ENCODE measurements at places on chromosomes 16 and 17.
A peak's percentile ranks its signal among the peaks of the same experiment; 100 is the strongest.

DNA sequence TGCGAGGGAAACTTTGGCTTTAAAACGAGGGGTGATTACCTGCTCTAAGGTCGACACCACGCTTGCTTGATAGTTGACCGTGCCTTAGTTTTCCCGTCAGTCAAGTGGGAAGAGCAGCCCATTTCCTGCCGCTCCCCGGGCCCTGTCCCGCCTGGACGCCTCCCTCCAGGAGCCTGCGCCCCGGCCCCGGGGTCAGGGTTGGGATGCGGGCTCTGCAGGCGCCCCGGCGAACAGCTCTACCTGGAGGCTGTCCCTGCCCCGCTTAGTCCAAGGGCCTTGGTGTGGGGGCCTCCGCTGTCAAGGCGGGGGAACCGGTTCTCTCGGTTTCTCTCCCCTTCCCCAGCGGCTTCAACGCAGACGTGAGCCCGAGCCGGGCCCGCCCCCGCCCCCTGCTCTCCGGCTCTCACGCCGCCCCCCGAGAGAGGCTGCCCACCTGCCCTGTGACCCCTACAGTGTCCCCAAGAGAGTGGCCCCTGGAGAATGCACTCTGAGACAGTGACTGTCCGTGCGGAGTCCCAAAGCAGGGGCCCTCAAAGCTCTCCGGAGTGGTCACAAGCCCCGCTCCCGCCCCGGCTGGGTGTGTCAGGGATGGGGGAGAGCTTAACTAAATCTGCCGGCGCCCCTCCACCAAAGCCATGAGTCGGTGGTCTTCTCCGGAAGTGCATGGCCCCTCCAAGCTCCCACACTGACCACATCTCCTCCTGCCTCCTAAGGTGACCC, 117.4 kb upstream of the SMURF2 start:
- no peak for DNase-seq

DNA sequence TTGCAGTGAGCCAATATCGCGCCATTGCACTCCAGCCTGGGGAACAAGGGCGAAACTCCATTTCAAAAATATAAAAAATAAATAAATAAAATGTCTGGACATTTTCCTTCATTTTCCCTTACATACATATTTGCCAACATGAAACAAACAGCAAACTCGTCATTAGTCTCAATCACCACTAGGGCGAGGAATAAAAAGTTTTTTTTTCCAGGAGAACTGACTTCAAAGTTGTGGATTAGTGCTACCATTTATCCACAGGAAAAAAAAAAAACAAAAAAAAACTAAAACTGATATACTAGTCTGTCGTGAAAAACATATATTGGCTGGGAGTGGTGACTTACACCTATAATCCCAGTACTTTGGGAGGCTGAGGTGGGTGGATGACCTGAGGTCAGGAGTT, 77.0 kb upstream of the MTMR4 start:
- DNase-seq: no peak

GRCh38 chr16:50957056-50957455, 194.0 kb downstream of the SALL1 start:
- no peak for DNase-seq

- DNase-seq: no peak
Observed at GRCh38 chr17:70119545-70119944, 44.5 kb downstream of the KCNJ16 start.

DNA sequence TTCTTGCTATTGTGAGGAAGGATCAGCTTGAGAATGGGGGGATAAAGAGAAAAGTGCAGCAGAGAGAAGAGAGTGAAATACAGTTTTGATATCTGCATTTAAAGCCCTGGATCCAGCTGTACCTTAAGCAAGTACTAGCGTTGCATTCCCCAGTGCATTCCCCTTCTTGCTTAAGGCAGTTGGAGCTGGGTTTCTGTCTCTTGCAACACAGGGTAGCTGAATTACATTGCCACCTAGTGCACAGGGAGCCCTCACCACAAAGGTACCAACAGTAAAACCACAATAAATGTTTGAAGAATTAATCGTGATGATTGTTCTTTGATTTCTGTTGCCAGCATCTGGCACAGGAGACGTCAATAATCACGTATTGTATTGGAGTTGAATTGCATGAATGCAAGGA, 588.7 kb downstream of the RBFOX1 start:
- no peak for DNase-seq

GRCh38 chr16:17773698-17774101, 302.9 kb upstream of the XYLT1 start:
- DNase-seq: no peak

DNA sequence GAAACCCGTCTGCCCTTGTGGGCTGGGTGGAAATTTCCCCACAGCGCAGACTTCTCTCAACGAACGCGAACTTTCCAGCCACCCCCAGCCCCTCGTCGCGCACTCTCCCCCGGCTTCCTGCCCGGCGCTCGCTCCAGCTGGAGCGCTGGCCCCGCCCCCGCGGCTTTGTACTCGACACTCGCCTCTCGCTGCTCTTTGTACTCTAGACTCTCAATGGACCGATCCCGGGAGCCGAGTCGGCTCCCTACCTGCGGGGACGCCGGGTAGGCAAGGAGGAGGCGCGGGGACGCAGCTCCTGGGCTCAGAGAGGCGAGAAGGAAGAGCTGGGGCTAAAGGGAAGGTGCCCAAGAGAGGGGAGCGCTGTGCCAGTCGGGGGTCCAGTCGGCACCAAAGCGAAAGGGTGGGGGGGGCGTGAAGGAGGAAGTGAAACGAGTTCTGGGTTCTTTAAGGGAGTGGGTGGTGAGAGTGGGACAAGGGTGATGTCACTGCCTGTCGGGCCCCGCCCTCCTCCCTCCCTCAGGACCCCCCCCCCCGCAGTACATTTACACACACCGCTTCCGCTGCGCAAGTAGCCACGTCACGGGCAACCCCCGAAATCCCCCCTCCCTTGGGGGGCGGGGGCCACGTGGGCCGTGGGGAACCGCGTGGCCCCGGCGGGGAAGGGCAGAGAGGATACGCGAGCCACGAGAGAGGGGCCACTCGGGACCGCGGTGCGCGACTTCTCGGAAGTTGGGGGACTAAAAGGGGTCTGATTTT, 9.7 kb downstream of the KDM6B start:
- peak; percentile 85 for DNase-seq

- DNase-seq: no peak
Observed at GRCh38 chr17:54626146-54626703, 274.4 kb upstream of the TOM1L1 start.

- DNase-seq: no peak
Observed at GRCh38 chr17:3639981-3640596, 3.5 kb downstream of the CTNS start.

- DNase-seq: no peak
Observed at GRCh38 chr17:73297934-73298861, 13.6 kb downstream of the CDC42EP4 start.

DNA sequence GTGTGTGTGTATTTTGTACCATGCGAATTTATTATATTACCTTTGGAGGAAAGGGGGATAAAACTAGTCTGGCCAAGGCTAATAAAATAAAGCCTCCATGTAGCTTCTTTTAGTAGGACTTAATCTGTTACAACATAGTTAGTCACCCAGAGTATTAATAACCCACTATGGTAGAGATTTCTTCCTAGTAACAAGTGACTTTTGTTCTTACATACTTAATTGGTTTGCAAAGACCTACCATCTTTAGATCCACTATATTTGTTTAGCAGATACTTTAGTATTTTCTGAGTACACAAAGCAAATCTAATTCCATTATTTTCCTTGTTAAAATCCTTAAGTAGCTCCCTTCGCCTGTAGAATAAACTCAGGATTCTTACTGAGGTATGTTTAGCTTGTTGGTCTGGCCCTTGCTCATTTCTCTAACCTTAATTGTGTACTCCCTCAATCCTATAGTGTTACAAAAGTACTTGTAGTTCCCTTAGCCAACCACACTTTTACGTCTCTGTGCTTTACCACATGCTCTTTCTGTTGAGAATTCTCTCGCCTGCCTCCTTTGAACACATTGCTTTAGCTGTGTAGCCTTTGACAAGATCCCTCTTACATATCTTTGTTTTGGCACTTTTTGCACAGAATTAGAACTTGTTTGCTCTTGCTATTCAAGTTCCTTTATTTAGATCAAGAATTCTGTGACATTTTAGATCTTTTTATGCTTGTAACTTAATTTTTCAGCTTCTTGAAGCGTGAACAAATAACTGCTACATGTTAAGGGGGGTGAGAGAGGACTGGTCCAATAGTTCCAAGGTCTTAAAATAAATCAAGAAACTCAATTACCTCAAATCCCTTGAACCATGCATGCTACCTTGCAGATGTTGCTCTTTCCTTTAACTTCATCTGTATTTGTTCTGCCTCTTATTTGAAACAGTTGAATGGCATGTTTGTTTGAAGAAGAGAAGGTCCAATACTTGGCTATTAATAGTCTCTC, 23.8 kb downstream of the CLTC start:
- DNase-seq: no peak

GRCh38 chr17:20128036-20128667, 119.0 kb downstream of the SPECC1 start:
- DNase-seq: no peak

DNA sequence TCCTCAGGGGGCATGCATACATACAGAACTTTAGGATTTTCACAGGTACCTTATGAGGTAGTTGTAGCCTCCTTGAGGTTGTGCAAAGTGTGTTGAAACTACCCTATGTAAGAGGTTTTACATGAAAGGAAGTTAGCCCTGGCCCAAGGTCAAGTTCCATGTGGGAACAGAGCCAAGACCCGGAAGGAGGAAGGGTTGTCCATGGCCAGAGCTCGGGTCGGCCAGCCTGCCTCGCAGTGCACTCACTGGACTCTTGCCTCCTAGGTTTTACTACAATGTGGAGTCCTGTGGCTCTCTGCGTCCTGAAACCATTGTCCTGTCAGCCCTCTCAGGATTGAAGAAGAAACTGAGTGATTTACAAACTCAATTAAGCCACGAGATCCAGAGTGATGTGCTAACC, 8.2 kb downstream of the POLR2C start:
- DNase-seq: peak; percentile 76

GRCh38 chr16:66262253-66263167, 104.0 kb upstream of the CDH5 start:
- peak; percentile 39 for DNase-seq

GRCh38 chr17:21823643-21824042, 131.3 kb downstream of the KCNJ18 start:
- DNase-seq: no peak

- DNase-seq: peak; percentile 84
Observed at GRCh38 chr17:81254955-81255717, 16.0 kb downstream of the NDUFAF8 start.

- no peak for DNase-seq
Observed at GRCh38 chr17:39071573-39071972, 79.9 kb downstream of the PLXDC1 start.

DNA sequence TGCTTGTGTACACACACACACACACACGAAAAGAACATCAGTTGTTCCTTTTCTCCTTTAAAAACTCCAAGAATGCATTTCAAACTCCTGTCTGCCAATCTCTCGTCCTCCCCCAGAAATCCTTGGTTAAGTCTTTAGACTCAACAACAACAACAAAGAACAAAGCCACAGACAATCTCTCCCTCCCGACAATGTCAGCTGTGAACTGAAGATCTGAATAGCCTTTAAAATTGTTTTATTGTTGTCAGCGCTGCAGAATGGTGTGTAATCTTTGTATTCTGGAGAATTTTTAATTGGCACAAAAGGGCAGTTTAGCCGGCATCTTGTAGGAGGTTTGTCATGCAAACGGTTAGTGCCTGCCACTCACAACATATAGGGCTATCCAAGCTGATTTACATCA, 219.5 kb downstream of the MSI2 start:
- DNase-seq: no peak

DNA sequence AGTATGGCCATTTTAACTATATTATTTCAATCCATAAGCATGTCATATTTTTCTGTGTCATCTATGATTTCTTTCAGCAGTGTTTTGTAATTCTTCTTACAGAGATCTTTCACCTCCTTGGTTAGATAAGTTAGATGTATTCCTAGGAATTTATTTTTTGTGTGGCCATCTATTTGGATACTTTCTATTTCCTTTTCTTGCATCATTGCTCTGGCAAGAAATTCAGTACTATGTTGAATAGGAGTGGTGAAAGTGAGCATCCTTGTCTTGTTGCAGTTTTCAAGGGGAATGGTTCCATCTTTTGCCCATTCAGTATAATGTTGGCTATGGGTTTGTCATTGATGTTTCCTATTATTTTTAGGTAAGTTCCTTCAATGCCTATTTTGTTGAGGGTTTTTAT, 15.1 kb upstream of the ABCA9 start:
- no peak for DNase-seq

DNA sequence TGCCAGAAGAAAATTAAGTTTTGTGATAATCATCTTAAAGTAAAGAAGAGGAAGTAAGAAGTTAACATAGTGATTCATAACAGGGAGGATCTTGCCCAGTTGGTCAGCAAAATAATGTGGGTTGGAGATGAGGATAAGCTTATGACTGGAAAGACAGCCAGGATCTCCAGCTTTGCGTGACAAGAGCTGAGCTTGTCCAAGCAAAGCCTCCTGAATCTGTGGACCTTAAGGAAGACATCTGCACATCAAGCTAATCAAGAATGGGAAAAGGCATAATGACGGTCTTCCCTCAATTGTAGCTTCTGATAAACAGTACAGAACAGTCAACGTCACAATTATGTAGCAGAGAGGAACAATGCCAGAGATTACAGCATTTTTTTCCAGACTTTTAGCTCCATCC, 744.7 kb upstream of the GOT2 start:
- DNase-seq: no peak

GRCh38 chr17:63019138-63019873, 53.3 kb downstream of the TANC2 start:
- DNase-seq: no peak

DNA sequence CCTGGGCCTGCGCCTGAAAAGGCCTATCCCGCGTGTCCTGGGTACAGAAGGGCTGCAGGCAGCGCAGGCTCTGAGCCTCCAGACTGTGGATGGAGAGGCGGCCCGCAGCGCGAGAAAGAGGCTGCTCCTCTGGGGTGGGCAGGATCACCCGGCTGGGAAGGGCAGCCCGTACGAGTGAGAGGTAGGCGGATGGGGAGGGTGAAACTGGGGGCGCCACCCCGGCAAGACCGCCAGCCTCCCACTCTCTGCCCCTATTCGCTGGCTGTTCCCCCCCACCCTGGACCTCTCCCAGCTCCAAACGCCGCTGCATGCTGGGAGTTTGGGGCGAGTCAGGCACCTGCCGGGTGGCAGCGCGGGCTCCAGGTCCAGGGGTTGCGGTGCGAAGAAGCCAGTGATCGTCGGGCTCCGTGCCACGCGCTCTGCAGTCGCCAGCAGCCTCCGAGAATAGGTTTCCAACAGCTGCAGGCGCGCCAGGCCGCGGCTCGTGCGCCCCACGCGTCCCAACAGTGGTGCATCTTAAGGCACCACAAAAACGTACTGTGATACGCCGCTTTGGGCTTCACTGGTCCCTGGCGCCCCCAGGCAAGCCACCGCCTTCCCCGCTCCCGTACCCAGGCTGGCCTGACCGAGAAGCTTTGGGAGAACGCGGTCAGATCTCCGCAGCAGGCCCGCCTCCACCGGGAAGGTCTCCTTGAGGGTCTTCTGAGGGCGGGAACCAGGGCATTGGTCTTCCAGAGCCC, 1.1 kb downstream of the NOXO1 start:
- DNase-seq: no peak

Data from heart right ventricle (tissue), 16 donors.